Gastrocnemius medialis (tissue), 4 donors: ENCODE measurements at places on chromosomes 3 and 15. TPM values are rescaled to one million over a fixed set of nuclear protein-coding genes. Genes with fewer than 3 reads are reported as not detected.

GOLGA6D gene
- total RNA-seq: not detected

PLSCR2 gene
- not detected for total RNA-seq

FHIT gene
- total RNA-seq: 0.72 TPM

CCR8 gene
- not detected for total RNA-seq

NDUFB4 gene
- total RNA-seq: 186 TPM
